ENCODE measurements at places on chromosomes 12 and 14.

GRCh38 chr14:22226381-22226780, 362.6 kb downstream of the DAD1 start:
- DNase-seq = no peak

DNA sequence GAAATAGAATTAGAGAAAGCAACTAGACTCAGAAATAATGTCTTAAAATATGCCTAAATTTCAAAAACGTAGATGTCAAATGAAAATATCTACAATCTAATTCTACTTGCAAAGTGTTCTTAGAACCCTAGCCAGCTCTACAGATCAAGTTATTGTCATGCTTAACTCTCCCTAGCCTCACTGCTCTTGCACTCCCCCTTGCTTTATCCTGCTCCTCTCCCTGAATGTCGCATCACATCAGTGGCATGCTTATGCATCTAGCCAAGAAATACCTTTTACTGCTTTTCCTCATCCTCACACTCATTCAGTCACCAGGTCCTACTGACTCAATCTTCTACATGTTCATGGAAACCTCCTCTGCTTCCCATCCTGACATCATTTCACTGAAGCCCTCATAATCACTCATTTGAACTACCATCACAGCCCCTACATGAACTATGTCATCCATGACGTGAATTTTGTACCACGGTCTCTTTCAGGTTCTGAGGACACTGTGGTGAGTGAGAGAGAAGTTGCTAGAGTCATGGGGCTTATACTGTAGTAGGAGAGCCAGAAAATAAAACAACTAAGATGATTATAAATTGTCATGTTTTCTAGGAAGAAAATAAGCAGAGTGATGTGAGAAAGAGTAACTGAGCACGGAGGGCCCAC, 22.6 kb upstream of the CRACR2A start:
- no peak for DNase-seq

GRCh38 chr12:90234472-90234871, 525.8 kb upstream of the ATP2B1 start:
- no peak for DNase-seq

- DNase-seq = no peak
Observed at GRCh38 chr12:127393465-127393864, 873.5 kb upstream of the TMEM132C start.

DNA sequence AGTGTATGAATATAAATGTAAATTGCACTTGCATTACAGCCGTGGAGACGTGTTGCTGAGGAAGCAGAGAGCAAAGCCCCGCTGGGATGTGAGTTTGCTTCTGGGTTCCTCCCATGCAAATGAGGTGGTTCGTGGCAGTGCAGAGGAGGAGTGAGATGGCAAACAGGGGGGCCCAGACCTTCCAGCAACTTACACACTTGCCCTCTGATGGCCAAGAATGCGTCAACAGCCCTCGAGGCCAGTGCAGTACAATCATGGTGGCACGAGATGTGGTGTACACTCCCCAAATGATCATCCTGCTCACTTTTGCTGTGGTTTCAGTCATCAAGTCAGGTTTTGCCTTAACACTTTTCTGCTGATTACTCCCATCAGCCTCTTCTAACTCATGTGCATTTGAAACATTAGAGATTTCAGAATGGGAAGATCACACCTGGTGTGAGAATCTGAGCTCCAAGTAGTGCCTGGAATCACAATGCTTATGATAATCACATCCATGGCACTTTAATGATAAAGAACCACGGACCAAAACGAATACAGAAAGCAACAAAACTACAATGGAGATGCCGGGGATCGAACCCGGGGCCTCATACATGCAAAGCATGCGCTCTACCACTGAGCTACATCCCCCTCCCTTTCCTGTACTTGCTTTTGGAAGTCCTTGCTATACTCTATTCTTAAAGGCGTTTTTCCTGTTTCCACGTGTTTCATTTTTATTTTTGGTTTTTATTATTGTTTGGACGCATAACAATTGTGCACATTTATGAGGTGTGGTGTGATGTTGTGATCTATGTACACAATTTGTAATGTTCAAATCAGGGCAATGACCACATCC, 7.0 kb upstream of the UBC start:
- DNase-seq = no peak

GRCh38 chr12:125755512-125755911, 690.3 kb downstream of the AACS start:
- DNase-seq = no peak

DNA sequence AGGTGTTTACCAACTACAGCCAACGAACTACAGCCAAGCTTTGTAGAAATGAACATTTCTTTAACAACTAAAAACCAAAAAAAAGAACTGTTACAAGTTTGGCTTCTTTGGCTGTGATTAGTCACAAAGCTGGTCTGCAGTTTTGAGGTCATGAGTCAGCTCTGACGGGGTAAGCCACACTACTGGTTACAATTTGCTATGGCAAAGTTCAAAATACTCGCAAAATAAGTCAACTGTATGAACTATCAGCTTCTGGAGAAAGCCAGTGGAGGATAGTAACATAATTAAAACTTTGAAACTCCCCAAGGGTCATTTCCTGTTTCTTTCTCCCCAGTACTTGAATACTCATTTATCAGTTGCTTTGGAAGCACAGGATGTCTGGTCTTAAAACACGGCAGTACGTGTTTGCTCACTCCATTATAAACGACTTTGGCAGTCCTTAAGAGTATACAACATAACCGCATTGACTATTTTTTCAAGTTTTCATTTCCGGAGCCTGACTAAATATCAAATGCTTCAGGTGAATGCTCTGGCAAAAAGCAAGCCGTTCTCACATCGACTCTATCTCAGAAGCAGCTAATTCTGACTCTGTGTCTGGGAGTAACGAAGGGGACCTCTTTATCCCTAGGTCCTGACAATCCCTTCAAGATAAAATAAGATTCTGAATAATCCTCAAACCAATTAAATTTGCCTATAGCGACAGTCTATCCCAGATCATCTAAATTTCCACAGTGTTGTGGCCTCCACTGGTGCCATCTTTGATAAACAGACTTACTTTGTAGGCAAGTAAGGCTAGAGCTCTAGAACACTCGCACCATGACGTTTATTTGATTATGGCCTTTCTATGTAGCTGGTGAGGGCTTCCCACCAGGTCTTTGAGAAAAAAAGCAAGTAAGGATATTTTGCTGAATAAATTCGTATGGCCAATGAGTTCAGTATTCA, 10.6 kb downstream of the PHLDA1 start:
- no peak for DNase-seq

GRCh38 chr12:118103601-118104382, at the start of gene VSIG10:
Gene VSIG10, minus strand, starts transcription at chr12:118104011. Its CDS starts 340 bp downstream, at chr12:118103671.
- no peak for DNase-seq

- DNase-seq = no peak
Observed at GRCh38 chr12:103780992-103781391, 60.0 kb downstream of the NT5DC3 start.

Data from stimulated activated CD8-positive, alpha-beta memory T cell treated with anti-CD3 and anti-CD28 coated beads, Interleukin-4, amount 100 ng/mL, for 1 hour (primary cell).